ENCODE measurements at places on chromosomes 3 and 15.

- DNase-seq, result no peak
These were observed 14.2 kb downstream of the DZIP3 start for GRCh38 chr3:108603691-108604090.

DNA sequence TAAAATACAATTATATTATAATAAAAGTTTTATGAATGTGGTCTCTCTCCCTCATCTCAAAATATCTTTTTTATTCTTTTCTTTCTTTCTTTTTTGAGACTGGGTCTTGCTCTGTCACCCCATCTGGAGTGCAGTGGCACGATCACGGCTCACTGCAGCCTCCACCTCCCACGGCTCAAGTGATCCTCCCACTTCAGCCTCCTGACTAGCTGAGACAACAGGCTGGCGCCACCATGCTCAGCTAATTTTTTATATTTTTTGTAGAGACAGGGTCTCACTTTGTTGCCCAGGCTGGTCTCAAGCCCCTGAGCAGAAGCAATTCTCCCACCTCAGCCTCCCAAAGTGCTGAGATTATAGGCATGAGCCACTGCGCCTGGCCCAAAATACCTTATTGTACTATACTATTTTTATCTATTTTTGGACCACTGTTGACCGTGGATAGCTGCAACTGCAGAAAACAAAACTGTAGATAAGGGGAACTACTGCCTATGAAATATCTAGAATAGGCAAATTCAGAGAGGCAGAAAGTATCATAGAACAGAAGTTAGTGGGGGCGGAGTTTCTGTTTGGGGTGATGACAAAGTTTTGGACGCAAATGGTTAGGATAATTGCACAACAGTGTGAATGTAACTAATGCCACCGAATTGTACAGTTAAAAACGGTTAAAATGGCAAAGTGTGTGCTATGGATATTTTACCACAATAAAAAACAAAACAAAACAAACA lies 66.6 kb downstream of the SLC12A8 start:
- DNase-seq, result no peak

- DNase-seq, result no peak
These were observed at the start of gene MINAR1 for GRCh38 chr15:79431636-79432344. Gene MINAR1 (plus strand): TSS chr15:79432336. CDS start chr15:79456148, 23,812 bp downstream.

DNA sequence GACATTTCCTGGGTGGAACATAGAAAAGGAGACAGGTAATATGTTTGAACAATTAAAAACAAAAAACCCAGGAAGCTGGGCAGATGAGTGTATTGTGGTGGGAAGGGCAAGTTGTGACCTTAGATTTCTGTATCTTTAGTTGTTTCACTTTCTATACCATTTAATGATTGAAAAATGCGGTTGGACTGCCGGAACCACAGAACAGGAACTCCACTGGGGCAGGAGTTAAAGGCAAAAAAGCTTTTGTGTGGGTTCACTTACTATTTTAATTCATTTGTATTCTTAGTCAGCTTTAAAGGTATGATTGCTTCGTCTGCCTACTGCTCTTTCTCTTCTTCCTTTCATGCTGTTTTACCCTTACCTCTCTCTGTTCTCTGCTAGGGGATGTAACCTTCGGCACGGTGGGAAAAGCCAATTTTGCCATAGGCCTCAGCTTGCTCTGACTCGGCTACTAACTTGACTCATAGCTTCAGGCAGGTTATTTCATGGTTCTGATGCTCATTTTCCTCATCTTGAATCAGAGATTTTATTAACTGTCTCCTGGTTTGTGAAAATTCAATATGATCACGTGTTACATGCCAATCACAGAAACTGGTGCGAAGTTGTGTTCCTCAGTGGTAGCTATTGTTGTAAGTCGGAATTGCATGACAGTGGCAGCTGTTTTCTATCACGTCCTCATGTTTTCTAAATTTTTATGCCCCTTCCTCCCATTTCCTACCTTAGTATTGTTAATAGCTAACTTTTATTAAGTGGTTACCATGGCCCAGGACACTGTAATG lies 1.6 kb upstream of the MCTP2 start:
- no peak for DNase-seq

DNA sequence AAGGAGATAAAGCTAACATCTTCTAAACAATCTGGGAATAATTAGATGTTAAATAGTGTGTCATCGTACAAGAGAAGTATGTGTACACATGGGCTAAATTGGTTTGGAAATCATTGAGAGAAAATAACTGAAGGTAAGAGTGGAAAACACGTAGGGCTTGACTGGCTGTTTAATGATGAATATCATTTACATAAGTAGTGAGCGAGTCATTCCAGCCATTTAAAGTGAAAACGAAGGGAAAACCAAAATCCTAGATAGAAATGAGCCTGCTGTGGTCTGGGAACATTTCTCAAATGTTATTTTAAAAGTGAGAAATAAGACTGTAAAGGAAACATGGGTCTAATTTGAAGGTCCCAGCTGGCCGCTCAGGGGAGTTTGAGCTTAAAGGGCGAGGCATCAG lies 41.9 kb upstream of the KCNMB2 start:
- no peak for DNase-seq

GRCh38 chr3:107884719-107885460 lies 205.9 kb downstream of the CD47 start:
- peak; percentile 10 for DNase-seq

DNA sequence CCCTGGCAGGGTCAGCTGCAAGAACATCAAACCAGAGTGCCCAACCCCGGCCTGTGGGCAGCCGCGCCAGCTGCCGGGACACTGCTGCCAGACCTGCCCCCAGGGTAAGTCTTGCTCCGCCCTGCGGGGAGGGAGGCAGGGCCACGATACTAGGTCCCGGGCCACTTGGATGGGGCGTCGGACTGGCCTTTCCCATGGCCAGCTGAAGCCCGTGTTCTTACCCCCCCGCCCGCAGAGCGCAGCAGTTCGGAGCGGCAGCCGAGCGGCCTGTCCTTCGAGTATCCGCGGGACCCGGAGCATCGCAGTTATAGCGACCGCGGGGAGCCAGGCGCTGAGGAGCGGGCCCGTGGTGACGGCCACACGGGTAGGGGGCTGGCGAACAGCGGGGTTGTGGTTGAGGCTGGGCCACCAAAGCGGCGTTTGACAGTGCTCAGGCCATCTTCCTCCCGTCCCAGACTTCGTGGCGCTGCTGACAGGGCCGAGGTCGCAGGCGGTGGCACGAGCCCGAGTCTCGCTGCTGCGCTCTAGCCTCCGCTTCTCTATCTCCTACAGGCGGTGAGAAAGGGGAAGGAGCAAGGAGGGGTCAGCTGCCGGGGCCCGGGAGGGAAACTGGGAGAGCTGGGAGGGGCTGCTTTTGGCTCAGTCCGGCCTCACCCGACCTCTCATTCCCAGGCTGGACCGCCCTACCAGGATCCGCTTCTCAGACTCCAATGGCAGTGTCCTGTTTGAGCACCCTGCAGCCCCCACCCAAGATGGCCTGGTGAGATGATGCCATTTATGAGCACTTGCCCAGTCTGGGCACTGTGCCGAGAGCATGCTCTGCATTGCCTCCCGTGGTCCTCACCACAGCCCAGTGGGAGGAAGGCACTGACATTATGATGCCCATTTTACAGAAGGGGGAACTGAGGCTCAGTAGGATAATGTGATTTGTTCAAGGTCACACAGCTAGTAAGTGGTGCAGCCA lies 1.7 kb downstream of the CHRD start:
- no peak for DNase-seq

DNA sequence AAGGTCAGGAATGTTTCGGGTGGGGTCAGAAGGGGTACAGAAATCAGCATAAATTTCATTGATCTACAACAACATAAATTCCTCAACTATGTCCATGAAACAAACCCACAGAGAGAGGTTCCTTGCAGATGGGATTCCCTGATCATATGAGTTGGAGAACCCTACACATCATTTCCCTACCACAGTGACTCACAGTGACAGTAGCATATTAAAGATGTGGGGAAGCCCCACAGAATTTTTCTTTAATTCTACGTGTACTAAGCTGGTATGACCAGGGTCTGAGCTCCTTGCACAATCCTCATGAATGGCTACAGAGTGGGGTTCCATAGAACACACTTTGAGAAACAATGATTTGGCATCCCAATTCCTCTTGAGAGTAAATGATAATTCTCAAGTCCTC lies 116.9 kb upstream of the RAD18 start:
- no peak for DNase-seq

DNA sequence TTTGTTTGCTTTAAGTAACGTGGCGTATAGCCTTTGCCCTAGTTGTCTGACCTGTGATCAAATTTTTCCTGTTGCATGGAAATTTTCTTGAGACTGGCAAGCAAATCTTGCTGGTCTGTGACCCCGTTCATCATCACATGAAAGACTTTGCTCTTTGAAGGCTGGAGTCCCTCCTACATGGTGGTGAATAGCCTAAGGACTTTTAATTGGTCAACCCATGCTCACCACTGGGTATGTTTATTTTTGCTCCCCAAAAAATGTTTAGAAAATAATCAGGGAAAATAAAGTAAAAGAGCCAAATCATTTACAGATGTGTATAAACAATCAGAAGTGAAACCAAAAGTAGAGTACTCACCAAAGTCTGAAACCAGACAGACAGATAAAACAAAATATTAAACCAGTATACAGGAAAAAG lies 1075.3 kb upstream of the ALCAM start:
- no peak for DNase-seq

GRCh38 chr3:3351226-3351625 lies 171.7 kb upstream of the CRBN start:
- DNase-seq, result no peak

GRCh38 chr3:135057996-135058395 lies 262.9 kb downstream of the EPHB1 start:
- DNase-seq, result no peak

GRCh38 chr15:80587816-80588456 lies 107.2 kb upstream of the ABHD17C start:
- DNase-seq, result no peak

DNA sequence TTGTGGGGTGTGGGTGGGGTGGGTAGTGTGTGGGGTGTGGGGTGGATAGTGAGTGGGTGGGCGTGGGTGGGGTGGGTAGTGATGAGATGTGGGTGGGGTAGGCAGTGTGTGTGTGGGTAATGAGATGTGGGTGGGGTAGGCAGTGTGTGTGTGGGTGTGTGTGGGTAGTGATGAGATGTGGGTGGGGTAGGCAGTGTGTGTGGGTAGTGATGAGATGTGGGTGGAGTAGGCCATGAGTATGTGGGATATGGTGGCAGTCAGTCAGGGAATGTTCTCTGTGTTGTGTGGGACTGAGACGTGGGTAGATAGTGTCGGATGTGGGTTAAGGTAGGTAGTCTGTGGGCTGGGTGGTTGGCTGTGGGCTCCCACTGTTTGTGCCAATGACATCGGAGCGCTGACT lies 7.1 kb downstream of the MINAR1 start:
- DNase-seq, result no peak

DNA sequence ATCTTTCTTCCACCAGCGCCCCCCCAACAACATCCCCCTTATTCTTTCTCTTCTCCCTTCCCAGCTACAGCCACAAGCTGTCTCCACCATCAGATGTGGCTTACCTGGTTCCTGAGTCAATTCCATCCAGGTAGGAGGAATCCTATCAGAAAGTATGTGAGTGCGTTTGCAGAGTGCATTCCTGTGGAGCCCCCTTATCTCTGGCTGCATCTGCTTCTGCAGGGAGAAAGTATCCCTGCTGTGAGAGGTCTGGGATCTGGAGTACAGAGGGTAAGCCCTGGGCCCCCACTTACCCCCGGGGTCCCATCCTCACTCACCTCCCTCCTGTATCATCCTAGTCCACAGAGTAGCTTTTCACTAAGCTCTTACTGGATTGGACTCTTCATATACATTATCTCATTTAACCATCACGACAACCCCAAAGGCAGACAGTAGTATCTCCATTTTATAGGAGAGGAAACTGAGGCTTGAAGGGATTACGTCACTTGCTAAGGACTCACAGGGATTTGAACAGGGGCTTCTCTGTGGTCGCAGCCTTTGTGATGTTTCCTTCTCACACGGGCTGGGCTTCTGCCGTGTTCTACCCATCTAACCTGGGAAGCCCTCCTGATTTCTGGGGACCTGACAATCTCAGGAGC lies 22.2 kb upstream of the MAGEF1 start:
- no peak for DNase-seq

DNA sequence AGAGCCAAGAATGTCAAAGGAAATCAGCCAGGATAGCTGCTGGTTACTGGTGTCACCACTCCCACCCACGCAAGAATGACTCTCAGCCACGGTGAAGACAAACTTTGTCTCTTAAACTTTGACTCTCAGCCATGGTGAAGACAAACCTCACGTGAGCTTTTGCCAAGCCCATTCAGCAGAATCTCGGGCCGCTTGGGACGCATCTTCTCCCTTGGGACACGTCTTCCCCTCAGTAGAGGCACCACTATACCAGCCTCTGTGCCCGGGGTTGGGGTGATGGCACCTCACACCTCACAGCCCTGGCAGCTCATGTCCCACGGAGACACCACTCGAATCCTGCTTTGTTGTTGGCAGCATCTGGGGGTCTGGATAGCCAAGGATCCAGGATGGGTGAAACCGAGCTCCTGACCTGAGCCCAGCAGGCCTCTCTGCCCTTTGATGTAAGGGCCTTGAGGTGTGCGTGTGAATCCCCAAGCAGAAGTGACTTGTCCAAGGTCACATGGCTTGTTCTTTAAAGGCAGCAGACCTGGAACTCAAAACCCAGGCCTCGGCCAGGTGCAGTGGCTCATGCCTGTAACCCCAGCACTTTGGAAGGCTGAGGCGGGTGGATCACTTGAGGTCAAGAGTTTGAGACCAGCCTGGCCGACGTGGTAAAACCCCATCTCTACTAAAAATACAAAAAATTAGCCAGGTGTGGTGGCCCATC lies 21.8 kb downstream of the RBPMS2 start:
- DNase-seq, result no peak

- no peak for DNase-seq
These were observed 231.1 kb upstream of the CNTN6 start for GRCh38 chr3:861721-862120.

GRCh38 chr3:151625086-151625485 lies 108.6 kb upstream of the AADACL2 start:
- no peak for DNase-seq

- DNase-seq, result no peak
These were observed 907 bp downstream of the TATDN2 start for GRCh38 chr3:10248984-10249748.

GRCh38 chr15:31159837-31160236 lies 58.3 kb upstream of the TRPM1 start:
- DNase-seq, result no peak

DNA sequence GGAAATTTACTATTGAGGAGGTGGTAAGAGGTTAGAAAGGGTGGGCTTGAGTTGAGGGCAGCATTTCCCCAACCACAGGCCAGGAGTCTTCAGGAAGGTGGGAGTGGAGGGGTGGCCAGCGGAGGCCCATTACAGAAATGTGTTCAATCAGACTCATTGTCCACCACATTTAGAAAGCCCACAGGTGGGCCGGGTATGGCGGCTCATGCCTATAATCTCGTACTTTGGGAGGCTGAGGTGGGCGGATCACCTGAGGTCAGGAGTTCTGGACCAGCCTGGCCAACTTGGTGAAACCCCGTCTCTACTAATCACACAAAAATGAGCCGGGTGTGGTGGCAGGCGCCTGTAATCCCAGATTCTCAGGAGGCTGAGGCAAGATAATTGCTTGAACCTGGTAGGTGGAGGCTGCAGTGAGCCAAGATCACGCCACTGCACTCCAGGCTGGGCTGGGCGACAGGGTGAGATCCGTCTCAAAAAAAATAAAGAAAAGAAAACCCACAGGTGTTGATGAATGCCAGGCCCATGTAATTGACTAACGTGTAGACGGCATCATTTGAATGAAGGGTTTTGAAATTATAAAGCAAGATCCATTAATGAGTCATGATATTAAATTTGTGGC lies 12.2 kb upstream of the SYNM start:
- no peak for DNase-seq

GRCh38 chr3:63470745-63471144 lies 181.7 kb upstream of the SNTN start:
- no peak for DNase-seq
